ENCODE measurements at places on chromosomes 7 and 10.
A peak's percentile ranks its signal among the peaks of the same experiment; 100 is the strongest.

GRCh38 chr7:151008511-151009323 lies 15.6 kb downstream of the ATG9B start:
- no peak for DNase-seq

- DNase-seq, result no peak
Measured at GRCh38 chr7:525740-526139, 6.1 kb upstream of the PDGFA start.

GRCh38 chr10:15370212-15370855 lies 755 bp downstream of the FAM171A1 start:
- DNase-seq, result no peak

- no peak for DNase-seq
Measured at GRCh38 chr7:129875160-129875559, 77.6 kb downstream of the UBE2H start.

DNA sequence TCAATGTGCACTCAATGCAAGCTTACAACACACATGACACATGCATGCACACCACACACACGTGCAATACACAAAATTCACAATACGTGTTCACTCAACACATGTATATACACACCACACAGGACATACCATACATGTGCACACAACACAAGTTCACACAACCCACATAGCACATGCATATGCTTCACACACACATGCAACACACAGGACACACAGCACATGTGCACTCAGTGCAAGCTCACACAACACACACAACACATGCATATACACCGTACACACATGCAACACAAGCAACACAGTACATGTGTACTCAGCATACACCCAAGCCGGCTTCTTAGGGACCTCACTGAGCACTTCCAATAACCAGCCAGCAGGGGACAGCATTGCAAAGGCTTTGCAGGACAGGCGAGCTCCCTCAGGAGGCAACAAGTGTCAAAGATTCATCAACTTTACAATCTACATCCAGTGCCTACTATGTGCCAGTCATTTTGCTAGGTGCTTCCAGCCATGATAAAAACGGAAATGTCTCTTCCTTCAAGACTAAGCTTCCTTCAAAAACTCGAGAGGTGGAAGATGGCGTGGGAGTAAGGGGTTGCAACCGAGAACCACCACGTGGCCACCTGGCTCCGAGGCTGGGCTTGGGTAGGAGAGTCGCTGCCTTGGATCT lies 61.1 kb downstream of the JCAD start:
- peak; percentile 34 for DNase-seq

DNA sequence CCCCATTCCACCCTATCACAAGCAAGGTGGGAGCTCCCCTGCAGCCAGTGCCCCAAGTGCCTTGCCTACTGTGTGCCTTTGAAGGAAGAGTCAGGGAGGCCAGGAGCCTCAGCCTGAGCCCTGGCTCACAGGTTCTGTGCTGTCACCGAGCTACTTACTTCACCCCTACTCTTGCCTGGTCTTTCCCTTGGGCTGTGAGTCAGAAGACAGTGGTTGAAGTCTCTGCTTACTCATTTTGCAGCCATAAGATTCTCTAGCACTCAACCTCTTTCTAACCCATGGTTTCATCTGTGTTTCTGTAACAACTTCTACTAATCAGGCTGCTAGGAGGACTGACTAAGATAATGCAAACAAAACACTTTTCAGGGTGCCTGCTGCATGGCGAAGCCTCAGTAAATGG lies 114.5 kb downstream of the PLCE1 start:
- no peak for DNase-seq
